ENCODE measurements at places on chromosomes 12 and 14.

- no peak overlapping the region for H3K4me3 ChIP-seq
- DNase-seq: peak; percentile 15
- H3K4me1 ChIP-seq: peaks cover 10% of the 10 kb centered on the region
- no peaks in the 10 kb centered on the region for H3K36me3 ChIP-seq
- H3K27me3 ChIP-seq: peaks cover 3% of the 10 kb centered on the region
Measured at GRCh38 chr12:1842183-1842904, 22.0 kb downstream of the LRTM2 start.

DNA sequence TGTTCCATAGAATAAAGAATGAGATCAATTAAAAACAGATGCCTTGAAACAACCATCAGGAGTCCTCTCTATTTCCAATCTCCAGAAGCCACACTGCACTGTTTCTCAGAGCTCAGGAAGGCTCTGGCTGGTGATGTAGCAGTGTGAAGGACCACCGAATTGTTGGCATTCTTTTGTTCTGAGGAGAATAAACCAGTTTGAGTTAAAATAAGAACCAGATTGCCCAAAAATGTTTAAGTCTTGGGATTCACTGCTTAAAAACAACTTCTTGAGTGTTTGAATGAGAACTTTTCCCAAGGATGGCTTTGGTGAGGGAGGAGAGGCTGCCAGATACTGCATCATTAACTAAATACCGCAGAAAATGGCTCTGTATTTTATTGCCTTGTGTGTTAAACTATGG lies 341.2 kb downstream of the C12orf75 start:
- no peak for DNase-seq
- H3K4me3 ChIP-seq: no peak overlapping the region
- H3K27ac ChIP-seq: no peak overlapping the region
- no peaks in the 10 kb centered on the region for H3K27me3 ChIP-seq
- H3K36me3 ChIP-seq: no peaks in the 10 kb centered on the region

DNA sequence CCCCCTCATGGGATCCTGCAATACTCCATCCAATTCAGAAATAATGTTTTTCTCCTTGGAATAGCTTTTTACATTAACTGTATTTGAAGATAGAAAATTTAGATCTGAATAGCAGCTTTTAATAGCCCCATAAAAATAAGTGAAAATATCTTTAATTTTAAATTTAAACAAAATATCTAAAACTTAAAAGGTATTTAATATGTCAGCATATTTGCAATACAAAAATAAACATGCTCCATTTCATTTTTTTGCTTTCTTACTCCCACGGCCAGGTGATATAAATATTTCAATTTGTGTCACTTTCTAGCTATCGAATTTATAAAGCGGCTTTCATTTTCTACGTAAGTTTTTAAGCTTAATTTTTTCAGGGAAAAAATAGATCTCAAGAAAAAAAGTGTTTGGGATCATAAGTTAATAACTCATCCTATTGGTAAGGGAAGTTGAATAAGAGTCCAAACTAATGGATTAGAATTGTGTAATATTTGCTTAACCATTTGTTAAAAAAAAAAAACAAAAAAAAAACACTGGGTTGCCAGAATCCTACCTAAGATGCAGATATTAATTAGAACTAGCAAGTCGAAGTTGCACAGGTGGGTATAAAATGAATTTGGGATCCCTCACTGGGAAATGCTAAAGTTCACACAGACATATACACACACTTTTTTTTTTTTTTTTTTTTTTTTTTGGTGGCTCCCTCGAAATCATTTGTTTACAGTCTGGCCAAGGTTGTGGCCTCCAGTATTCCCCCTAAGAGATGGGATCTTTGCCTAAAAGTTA lies 47.6 kb downstream of the PPP2R5C start:
- no peaks in the 10 kb centered on the region for H3K36me3 ChIP-seq
- peaks cover 7% of the 10 kb centered on the region for H3K27me3 ChIP-seq
- H3K4me3 ChIP-seq: peak overlapping the region; percentile 96

- no peaks in the 10 kb centered on the region for H3K4me1 ChIP-seq
- no peak for DNase-seq
- peaks cover 3% of the 10 kb centered on the region for H3K36me3 ChIP-seq
- H3K27ac ChIP-seq: no peak overlapping the region
Measured at GRCh38 chr14:20775901-20776300, 5.2 kb upstream of the RNASE6 start.

DNA sequence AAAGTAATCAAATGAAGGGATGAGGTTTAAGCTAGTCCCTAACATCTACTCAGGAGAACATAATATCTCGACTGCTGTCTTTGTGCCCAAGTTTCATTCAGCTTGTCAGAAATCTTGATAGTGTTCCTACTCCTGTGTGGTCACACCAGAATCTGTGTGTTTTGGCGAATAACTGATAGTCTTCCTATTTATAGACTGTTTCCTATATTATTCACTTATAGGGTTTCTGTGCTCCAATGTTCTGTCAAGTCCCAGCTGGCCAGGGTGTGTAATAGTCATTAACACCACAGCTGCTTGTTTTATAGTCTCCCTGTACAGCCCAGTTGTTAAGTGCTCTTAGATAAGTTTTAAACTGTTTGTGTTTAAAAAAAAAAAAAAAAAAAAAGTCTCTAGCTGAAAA lies 45.9 kb downstream of the GPR135 start:
- no peak for DNase-seq
- no peaks in the 10 kb centered on the region for H3K36me3 ChIP-seq
- H3K27me3 ChIP-seq: no peaks in the 10 kb centered on the region

DNA sequence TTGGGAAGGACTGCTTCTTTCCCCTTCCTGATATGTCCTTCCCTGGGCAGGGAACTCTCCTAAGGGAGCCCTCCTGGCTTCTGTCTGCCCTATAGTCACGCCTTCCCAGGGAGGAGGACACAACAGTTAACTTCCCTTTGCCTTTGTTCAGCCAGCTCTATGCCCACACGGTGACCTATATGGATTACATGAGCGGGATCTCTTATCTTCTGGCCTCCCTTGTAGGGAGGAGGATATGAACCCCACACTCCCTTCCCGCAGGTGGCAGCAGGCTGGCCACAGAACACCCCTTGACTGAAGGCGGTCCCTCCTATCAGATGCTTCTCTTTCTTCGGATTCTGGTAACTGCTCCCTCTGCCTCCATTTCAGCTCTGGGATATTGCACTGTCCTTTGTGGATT lies 135.6 kb upstream of the MAX start:
- no peak overlapping the region for H3K4me3 ChIP-seq
- no peak for DNase-seq
- H3K27me3 ChIP-seq: peaks cover 2% of the 10 kb centered on the region
- H3K4me1 ChIP-seq: peaks cover 6% of the 10 kb centered on the region
- H3K27ac ChIP-seq: no peak overlapping the region
- no peaks in the 10 kb centered on the region for H3K36me3 ChIP-seq

- DNase-seq: no peak
- no peak overlapping the region for H3K4me3 ChIP-seq
- no peak overlapping the region for H3K27ac ChIP-seq
- peaks cover 19% of the 10 kb centered on the region for H3K36me3 ChIP-seq
Measured at GRCh38 chr12:94012590-94012989, 135.8 kb upstream of the PLXNC1 start.

- peaks cover 5% of the 10 kb centered on the region for H3K27me3 ChIP-seq
- peak overlapping the region; percentile 95 for H3K27ac ChIP-seq
- H3K36me3 ChIP-seq: peaks cover 9% of the 10 kb centered on the region
Measured at GRCh38 chr14:67620217-67620785, 581 bp downstream of the ARG2 start.

GRCh38 chr12:674272-674781 lies 11.1 kb upstream of the NINJ2 start:
- H3K36me3 ChIP-seq: no peaks in the 10 kb centered on the region
- H3K27ac ChIP-seq: no peak overlapping the region
- H3K4me3 ChIP-seq: no peak overlapping the region
- peaks cover 4% of the 10 kb centered on the region for H3K27me3 ChIP-seq
- DNase-seq: no peak

- H3K27me3 ChIP-seq: no peaks in the 10 kb centered on the region
- H3K36me3 ChIP-seq: no peaks in the 10 kb centered on the region
Measured at GRCh38 chr12:22416801-22417200, 82.3 kb upstream of the ST8SIA1 start.

- no peak overlapping the region for H3K4me3 ChIP-seq
- no peak for DNase-seq
- peaks cover 4% of the 10 kb centered on the region for H3K36me3 ChIP-seq
Measured at GRCh38 chr12:128971802-128972201, 118.5 kb downstream of the GLT1D1 start.

DNA sequence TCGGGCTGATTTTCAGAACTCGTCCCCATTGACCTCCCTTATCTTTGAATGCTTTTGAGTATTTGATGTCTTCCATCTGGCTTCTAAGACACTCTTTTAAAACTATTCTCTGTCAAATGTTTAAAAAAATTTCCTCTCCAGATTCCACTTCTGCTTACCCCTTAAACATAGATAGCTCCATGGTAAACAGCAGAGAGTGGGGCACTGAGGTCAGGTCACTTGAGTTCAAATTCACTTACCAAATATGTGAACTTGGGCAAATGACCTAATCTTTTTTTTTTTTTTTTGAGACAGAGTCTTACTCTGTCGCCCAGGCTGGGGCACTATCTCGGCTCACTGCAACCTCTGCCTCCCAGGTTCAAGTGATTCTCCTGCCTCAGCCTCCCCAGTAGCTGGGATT lies 126.8 kb upstream of the CPSF6 start:
- H3K27ac ChIP-seq: no peak overlapping the region
- no peaks in the 10 kb centered on the region for H3K27me3 ChIP-seq
- H3K36me3 ChIP-seq: no peaks in the 10 kb centered on the region
- no peaks in the 10 kb centered on the region for H3K4me1 ChIP-seq
- H3K4me3 ChIP-seq: no peak overlapping the region

DNA sequence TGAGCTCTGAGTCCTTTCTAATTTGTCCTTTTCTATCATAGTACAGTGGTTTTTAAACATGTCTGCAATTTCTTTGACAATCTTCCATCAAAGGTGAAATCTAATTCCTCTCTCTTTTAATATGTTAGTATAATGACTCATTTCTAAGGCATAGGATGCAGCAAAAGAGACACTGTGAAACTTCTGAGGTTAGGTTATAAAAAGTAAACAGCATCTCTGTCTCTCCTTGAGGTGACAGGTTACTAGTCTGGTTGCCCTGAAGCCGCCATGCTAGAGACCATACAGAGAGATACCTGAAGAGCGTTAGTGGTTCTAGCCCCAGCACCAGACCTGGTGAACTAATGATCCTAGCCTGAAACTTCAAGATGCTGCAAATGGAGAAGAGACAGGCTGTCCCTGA lies 114.3 kb downstream of the PPM1A start:
- H3K27ac ChIP-seq: no peak overlapping the region
- DNase-seq: no peak
- no peaks in the 10 kb centered on the region for H3K4me1 ChIP-seq
- H3K4me3 ChIP-seq: no peak overlapping the region
- H3K27me3 ChIP-seq: no peaks in the 10 kb centered on the region

DNA sequence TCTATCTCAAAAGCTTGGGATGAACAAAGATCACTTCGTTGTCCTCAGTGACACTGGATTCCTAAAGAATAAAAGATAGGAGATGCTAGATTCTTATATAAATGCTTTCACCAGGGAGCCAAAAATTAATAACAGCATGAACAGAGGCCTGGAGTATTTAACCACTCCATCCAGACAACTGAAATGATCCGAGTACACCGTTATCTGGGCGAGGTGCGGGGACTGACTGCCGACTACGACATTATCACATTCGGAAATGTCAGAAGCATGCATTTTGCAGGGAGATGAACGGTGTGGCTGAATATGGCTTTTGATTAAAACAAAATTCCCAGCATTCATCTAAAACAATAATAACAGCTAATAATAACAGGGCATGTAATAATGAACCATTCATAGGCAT lies 56.6 kb downstream of the TRPV4 start:
- H3K36me3 ChIP-seq: peaks cover 4% of the 10 kb centered on the region
- H3K4me1 ChIP-seq: no peaks in the 10 kb centered on the region
- no peak overlapping the region for H3K27ac ChIP-seq
- H3K27me3 ChIP-seq: peaks cover 7% of the 10 kb centered on the region
- H3K4me3 ChIP-seq: no peak overlapping the region

DNA sequence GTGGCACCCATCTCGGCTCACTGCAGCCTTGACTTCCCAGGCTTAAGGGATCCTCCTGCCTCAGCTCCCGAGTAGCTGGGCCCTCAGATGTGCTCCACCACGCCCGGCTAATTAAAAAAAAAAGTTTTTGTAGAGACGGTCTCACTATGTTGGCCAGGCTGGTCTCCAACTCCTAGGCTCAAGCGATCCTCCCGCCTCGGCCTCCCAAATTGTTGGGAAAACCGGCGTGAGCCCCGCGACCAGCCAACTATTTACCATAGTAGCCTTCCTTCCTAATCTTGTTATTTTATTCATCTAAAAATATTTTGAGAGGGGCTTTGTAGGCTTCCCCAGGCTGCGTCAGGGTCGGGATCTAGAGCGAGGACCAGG lies 25.4 kb upstream of the YY1 start:
- H3K27me3 ChIP-seq: no peaks in the 10 kb centered on the region
- H3K36me3 ChIP-seq: no peaks in the 10 kb centered on the region
- H3K4me3 ChIP-seq: peak overlapping the region; percentile 67
- no peak overlapping the region for H3K27ac ChIP-seq
- DNase-seq: no peak
- H3K4me1 ChIP-seq: peaks cover 12% of the 10 kb centered on the region

DNA sequence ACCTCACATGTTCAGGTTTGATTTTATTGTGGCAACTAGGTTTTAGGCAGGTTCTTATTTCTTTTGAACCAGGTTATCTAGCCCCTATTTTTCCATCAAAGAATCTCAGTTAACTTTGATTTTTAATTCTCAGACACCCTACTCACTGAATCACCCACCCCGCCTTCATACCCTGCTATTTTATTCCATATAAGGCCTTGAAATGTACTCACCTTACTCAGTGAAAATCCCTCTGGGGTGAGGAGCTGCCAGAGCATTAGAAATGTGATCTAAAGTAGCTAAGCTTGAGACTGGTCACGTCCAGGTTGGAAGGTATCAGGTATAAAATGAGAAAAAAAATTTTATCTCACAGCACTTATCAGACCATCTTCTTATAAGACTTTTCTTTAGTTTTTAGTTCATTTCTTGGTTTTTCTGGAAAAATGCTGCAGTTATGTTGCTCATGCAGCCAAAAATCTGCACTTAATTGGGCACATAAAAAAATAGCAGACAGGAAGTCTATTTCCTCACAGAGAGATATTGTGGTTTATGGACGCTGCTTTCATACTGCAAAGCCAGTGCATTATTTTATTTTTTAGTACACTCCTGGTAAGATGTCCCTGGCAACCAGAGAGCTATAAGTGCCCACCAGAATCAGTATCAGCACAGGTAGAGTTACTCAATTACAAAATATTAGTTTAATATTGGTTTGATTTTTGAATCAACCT lies 101.5 kb upstream of the CCDC91 start:
- H3K27ac ChIP-seq: no peak overlapping the region
- H3K27me3 ChIP-seq: no peaks in the 10 kb centered on the region
- no peak overlapping the region for H3K4me3 ChIP-seq
- H3K4me1 ChIP-seq: peaks cover 24% of the 10 kb centered on the region
- H3K36me3 ChIP-seq: no peaks in the 10 kb centered on the region

DNA sequence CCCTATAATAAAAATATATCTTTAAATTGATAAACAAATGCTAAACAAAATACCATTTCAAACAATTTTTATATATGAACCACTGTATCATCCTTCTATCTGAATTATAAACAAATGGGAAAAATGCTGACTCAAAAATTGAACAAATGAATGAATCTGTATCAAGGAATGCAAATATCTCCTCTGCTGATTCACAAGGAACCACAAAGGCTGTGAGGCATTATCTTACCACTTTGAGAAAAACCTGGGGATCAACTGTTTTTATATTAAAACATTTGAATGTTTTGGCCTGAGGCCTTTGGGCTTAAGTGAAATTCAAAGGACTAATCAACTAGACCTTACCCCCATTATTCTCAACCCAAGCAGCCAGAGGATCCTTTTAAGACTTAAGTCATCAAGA lies 86.3 kb downstream of the EML5 start:
- H3K27ac ChIP-seq: no peak overlapping the region
- no peaks in the 10 kb centered on the region for H3K36me3 ChIP-seq
- DNase-seq: no peak
- H3K4me1 ChIP-seq: no peaks in the 10 kb centered on the region

All from glutamatergic neuron (in vitro differentiated cells).